ENCODE measurements at places on chromosomes 3 and 15.

GRCh38 chr15:60646595-60646994 is 167.7 kb upstream of the ICE2 start:
- no peak for DNase-seq

DNA sequence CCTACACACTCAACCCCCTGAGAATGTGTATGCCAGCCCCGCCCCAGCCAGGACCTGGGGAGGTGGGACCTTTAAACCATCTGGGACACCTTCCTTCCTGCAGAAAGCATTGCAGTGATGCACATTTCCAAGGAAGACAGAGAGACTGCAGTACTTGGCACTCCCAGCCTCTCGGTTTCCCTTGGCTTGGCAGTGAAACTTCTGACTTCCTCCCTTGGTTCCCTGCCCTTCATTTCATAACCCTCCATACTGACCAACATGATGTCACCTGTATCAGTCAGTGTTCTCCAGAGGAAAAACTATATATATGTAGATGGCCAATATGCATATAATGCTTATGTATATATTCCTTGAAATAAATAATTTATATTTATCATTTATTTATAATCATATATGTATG is 103.2 kb downstream of the SST start:
- DNase-seq = no peak

DNA sequence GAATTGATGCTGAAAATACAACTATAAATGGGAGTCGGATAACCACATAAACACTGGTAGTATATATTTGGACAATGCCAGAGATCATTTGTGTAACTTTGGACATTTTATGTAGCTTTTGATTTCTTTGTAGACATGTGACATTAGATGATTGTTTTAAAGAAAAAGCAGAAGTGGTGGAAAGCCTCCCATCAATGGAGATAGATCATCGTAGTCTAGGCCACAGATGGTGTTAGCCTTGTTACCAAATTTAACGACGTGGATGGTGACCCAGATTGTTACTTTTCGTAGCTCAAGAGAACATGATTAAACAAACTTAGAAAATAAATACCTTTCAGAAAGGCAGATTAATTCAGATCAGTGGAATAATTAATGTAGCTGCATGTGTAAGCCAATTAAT is 8.8 kb downstream of the CACNA1D start:
- DNase-seq = no peak

DNA sequence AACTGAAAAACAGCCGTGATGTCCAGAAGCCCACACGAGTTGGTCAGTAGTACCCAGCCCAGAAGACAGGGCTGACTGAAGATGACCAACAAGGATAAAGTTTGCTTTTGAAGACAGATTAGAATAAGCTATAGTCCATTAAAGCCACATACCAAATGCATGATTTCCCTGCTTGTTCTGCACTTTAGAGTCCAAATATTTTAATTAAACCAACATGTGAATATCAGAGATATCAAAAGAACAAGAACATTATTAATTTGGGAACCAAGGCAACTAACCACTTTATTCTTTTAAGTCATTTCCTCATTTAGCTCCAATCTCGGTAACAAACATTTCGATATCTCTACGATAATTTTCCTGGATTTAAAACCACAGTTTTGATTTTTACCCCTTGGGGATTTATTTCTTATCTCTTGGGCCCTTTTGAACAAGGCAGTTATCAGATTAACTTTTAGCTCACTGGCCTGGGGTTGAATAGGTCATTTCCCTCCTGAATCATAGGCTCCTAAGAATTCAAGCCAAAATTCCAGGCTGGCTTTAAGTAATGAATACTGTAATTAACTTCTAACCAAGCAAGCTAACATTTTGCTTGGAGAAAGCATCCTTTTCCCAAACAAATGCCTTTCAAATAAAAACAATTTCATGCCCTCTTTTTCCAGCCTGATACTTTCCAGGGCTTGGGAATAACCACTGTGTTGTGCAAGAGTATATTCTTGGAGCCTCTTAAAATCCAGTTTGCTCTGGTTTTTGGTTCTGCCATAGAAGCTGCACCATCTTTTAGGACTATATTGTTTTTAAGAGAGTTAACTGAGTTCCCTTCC is 102.9 kb upstream of the NR2E3 start:
- DNase-seq = no peak

- DNase-seq = no peak
Observed at GRCh38 chr3:123953735-123954134, 7.3 kb downstream of the CCDC14 start.

GRCh38 chr3:50611464-50612233 is at the start of gene CISH:
Gene CISH (minus strand): TSS chr3:50611774. CDS start chr3:50611650, 124 bp downstream.
- peak; percentile 96 for DNase-seq

DNA sequence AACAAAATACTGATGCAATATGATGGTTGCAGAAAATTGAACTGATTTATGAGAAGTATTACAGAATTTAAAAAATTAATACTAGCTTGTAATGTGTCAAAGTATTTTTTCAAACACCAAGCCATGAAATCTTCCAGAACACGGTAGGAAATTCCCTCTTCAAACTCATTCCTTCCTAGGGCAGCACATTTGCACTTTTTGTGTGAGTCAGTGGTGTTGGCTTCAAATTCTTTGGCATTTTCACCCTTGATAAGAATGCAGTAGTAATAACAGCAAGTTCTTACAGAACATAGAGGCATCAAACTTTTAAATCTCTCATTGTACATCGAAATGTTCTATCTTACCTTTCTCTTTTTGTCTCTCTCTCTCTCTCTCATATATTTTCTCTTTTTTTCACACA is 191.8 kb downstream of the CGGBP1 start:
- no peak for DNase-seq

GRCh38 chr15:85026304-85027032 is 44.8 kb downstream of the PDE8A start:
- DNase-seq = no peak

DNA sequence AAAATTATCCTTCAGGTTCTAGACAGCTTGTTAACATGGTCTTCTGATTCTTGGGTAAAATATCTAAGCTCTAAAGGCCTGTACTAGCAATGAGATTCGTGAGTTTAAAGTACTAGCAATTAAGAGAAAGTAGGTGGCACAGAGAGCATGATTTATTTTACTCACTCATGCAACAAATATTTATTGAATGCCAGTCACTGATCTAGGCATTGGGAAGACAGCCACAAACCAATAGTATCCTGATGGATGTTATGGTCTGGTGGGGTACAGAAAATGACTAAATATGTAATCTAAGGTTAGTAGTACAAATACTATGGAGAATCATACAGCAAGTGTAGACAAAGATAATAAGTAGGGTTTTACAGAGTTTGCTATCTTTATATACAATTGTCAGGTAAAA is 751.3 kb downstream of the ZNF385D start:
- no peak for DNase-seq
